ENCODE measurements at places on chromosomes 7 and 10. TPM values are rescaled to one million over a fixed set of nuclear protein-coding genes. Genes with fewer than 3 reads are reported as not detected.

The UBTD1 gene
- 20.0 TPM for polyA plus RNA-seq

DNA sequence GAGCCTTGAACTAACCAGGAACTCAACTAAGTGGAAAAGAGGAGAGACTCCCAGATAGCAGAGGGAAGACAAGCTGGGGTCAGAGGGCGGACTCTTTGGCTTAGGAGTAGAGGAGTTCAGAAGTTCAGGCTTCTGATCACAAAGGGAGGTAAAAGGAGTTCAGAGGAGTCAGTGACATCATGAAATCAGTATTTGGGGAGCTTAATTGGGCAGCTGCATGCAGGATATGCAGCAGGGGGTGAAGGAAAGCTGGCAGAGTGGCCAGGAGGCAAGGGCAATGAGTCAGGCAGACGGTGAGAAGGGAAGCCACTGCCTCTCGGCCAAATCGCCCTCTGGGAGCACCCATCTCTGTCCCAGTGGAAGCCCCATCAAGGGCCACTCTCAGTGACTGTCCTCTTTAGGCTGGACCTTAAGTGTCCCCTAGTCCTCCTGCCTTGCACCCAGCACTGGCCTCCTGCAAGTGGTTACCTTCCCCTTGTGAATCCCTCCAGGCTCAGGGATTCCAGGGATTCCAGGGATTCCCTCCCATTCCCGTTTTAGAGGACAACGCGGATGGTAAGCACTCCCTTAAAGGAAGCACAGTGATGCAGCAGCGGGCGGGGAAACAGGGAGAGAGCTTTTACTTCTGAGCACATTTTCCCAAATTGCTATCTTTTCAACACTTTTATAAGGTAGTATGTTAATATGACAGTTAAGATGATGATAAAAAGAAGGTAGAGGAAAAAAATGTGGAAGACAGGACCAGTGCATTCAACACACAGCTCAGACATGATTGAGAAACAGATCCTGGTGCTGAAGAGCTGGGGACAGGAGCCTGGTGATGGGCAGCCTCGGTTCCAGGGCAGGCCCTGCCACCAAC lies 72.6 kb downstream of the KCNMA1 start:
- no peak for DNase-seq

- DNase-seq, result no peak
Measured at GRCh38 chr7:150465414-150465813, 15.0 kb downstream of the GIMAP8 start.

GRCh38 chr7:126426652-126427051 lies 826.1 kb downstream of the GRM8 start:
- DNase-seq, result no peak

DNA sequence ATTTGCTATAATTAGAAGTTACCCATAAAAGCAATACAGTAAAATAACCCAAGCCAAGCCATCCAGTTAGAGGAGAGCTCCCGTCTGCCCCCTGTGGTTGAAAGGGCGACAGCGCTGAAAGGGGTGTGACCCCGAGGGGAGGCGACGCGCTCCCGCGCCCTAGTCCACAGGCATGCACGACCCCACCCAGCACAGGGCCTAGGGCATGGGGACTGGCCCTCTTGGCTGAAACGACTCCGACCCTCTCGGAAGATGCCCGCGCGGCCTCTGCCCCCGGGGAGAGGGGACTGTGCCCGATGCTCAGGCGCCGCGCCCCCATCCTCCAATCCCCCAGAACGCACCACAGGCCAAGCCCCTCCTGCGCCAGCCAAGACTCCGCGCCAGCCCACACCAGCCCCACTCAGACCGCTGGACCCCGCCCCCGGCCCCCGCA lies 64.0 kb downstream of the CSGALNACT2 start:
- DNase-seq, result peak; percentile 39

DNA sequence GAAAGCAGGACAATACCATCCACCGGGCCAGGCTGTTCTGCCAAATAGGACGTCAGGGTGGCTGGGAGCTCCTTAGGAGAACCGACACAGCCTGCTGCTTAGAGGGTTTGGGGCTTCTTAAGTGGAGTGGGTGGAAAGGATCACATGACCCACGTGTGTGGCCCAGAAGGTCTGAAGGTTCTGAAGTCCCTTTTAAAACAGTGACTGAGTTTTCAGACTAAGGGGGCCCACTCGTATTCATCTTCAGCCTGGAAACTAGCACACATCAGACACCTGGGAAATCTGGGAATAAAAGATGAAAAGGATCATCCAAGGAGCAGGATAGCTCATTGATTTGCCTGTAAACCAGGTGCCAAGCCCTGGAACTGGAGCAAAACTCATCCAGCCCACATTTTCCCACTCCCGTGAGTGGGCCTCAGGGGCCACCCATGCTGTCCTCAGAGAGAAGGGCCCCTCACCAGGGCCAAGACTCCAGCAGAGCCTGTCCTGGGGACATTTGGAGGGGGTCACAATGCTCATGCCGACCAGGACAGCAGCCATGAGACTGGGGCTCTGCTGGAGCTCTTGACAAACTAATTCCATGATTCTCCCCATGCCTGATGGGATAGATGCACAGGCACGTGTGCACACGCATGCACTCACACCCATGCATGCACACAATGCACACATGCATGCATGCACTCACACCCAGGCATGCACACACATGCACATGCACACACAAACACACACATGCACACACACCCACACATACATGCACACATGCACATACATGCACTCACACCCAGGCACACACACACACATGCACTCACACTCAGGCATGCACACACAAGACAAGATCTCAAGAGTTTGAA lies 168.8 kb upstream of the PPP2R2D start:
- no peak for DNase-seq

All from CD14-positive monocyte (primary cell).